ENCODE measurements at places on chromosomes 1 and 21.

- peak; percentile 42 for DNase-seq
These were observed 8.9 kb downstream of the CAMTA1 start for GRCh38 chr1:6794164-6794563.

DNA sequence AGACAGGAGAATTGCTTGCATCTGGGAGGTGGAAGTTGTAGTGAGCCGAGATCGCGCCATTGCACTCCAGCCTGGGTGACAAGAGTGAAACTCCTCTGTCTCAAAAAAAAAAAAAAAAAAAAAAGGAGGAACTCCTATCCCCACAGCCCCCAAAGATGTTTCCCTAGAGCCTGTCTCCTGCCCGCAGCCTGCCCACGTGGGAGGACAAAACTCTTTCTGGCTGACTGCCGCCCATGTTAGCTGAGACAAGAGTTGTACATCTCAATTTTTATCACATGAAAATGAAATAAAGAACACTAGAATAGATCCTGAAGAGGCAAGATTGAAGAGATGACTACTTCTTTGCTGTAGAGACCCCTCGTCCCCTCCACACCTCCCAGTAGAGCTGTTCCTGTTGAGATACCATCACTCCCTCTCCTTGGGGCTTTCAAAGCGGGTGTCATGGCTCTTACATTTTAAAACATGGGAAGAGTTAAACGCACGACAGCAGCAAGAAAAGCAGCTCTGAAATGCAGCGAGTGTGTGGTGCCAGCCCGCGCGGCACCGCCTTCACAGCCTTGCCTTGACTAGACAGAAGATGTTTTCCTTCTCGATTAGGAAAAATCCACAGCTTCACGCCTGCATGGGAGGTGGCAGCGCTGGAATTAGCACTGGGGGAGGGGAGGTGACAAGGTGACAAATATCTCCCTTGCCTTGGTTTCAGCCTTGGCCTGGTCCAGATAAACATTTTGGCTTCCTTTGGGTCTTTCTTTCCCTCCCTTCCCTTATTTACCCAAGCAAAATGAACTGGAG is 253.4 kb upstream of the CSF3R start:
- DNase-seq = peak; percentile 8

DNA sequence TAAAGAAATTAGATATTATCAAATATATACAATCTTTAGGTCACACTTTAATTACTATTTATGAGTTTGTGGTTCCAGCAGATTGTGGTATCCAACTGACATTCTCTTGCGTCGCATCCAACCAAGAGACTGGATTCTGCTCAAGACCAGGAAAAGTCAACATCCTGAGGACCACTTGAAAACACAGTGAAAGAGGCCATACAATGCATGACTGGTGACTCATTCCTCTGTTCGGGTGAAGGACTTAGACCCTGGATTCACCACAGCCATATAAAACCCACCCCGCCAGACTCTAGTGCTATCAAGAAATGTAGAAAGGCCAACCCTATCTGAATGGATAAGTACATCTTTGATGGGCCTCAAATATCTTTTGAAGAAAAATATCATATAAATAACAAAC is 14.5 kb upstream of the CFHR4 start:
- DNase-seq = no peak

DNA sequence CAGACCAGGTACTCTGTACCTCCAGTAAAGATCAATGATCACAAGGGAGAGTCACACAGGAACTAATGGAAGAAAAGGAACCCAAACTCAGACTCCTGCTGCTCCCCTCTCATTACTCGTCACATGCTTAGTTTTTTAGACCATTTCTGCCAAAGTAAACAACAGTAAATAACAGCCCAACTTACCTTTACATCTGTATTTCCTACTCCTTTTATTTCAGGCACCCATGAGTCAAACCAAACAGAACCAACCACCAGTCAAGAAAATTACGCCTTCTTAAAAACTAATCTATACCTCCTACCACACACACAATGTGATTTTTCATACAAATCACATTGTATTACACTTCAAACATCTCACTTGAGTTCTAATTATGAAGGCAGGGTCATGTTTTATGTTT is 61.4 kb upstream of the HTR1D start:
- DNase-seq = no peak

- DNase-seq = peak; percentile 65
These were observed 6.3 kb downstream of the HAPLN2 start for GRCh38 chr1:156625436-156626078.

DNA sequence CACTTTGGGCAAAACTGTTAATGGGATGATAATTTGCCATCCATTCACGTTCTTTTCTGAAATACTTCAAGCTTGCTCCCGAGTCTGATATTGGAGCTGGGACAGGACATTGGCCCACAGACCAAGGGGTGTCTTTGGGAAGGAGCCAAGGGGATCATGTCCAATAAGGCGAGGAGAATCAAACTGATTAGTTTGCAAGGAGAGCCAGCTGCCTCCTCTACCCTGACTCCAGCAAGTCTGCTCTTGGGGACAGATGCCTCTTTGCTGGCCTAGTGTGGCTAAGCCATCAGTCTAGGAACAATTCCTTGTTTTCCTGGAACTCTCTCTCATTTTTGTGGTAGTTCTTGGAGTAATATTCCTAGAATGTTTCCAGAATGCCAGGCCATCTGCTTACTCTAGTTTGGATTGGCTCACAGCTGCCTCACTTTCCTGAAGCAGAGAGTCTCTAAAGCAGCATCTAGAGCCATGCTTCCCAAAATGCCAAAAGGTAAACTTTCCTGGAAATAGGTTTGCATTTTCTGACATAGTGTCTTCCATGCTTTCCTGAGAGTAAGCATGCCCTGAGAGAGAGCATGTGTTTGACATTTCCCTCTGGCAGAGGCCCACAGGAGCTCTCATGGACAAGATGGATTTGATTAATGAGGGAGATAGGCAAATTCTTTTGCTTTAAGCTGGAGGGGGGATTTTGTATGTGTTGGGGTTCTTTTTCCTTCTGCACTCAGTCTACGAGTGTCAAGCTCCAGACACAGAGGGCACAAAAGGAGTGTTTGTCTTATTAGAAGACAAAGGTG is 145.6 kb downstream of the GDAP2 start:
- DNase-seq = no peak

GRCh38 chr1:85417017-85417416 is 47.9 kb downstream of the DDAH1 start:
- no peak for DNase-seq

DNA sequence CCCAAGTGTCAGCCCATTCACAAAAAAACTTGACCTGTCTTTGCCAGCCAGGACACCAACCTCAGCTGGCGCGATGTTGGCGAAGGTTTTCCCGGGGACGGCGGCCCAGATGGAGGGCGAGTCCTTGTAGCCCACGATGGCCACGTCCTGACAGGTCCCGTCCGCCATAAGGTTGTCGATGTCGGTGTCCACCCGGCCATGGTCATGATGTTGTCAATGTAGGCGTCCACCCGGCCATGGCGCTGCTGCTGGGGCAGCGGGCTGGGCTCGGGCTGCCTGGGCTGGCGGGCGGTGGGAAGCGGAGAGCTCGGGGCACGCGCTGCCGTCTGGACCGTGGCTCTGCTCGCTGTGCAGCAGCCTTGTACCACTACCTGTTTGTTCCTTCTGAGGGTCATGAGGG is 18.3 kb upstream of the MYOC start:
- no peak for DNase-seq

- DNase-seq = no peak
These were observed 183.9 kb upstream of the VAMP3 start for GRCh38 chr1:7587108-7587772.

- DNase-seq = no peak
These were observed 648.3 kb upstream of the BRINP3 start for GRCh38 chr1:191125950-191126349.

- DNase-seq = no peak
These were observed 44.2 kb downstream of the RAB3B start for GRCh38 chr1:51946300-51946699.

GRCh38 chr1:41733021-41733420 is 185.7 kb downstream of the HIVEP3 start:
- no peak for DNase-seq

GRCh38 chr1:15326691-15327588 is 79.9 kb downstream of the FHAD1 start:
- peak; percentile 84 for DNase-seq

DNA sequence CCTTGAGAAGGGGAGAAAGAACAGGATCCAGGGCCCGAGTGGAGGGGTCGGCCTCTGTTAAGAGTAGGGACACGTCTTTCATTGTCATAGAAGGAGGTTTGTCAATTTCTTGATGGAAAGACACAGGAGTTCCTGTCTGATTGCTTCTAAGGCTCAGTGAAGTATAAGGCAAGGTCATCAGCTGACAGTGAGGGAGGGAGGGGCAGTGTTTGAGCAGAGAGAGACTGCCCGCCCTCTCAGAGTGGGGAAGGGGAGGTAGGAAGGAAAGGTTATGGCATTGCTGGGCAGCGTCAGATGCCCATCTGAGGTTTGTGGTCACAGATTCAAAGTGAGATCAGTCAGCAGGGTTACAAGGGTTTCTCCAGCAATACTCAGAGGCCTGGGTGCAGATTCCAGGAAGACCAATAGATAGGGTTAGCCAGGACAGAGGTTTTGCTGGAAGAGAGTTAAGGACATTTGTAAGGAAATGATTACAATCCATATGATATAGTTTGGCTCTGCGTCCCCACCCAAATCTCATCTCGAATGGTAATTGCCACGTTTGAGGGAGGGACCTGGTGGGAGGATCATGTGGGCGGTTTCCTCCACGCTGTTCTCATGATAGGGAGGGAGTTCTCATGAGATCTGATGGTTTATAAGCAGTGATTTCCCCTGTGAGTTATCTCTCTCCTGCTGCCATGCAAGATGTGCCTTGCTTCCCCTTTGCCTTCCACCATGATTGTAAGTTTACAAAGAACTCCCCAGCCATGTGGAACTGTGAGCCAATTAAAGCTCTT is 127.2 kb upstream of the GJB5 start:
- no peak for DNase-seq

DNA sequence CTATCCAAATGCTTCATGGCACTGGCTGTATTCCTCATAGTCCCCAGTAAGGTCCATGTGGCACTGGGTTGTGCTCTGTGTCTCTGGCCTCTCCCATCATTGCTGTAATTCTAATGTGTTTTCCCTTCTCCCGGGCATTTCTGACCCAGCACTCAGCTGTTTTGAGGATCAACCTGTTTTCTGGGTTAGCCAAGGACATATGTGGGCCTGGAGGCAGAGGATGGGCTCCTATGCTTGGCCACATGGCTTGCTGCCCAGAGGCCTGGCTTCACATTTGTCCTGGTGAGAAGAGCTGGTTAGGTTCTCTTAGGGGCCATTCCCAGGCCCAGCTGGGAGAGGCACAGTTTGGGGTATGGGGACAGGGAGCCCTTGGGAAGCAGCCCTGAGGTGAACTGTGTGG is 103.1 kb downstream of the FAM78B start:
- no peak for DNase-seq

DNA sequence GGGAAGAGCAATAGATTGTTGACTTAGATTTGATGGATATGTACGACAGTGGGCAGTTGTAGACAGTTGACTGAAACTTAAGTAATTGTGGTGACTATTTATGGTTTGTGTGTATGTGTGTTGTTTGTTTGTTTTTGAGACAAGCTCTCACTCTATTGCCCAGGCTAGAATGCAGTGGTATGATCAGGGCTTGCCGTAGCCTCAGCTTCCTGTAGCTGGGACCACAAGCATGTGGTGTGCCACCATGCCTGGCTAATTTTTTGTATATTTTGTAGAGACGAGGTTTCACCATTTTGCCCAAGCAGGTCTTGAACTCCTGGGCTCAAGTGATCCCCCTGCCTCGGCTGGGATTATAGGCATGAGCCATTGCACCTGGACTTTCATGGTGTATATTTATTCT is 9.8 kb downstream of the SDHC start:
- no peak for DNase-seq

DNA sequence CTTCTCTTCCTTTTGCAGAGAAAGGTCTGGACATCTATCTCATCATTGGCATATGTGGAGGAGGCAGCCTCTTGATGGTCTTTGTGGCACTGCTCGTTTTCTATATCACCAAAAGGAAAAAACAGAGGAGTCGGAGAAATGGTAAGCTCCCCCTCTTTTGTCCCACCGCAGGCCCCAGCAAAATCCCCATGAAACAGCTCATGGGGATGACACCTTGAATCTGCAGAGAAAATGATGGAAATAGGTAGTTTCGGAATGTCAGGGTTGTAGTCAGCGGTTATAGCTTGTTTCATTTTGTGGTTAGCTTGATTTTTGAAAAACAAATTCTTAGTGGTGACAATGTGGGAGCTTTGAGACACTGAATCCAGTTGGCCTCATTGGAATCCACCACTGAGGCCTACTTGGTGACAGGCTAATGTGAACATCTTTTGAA is 10.3 kb downstream of the CD2 start:
- no peak for DNase-seq

DNA sequence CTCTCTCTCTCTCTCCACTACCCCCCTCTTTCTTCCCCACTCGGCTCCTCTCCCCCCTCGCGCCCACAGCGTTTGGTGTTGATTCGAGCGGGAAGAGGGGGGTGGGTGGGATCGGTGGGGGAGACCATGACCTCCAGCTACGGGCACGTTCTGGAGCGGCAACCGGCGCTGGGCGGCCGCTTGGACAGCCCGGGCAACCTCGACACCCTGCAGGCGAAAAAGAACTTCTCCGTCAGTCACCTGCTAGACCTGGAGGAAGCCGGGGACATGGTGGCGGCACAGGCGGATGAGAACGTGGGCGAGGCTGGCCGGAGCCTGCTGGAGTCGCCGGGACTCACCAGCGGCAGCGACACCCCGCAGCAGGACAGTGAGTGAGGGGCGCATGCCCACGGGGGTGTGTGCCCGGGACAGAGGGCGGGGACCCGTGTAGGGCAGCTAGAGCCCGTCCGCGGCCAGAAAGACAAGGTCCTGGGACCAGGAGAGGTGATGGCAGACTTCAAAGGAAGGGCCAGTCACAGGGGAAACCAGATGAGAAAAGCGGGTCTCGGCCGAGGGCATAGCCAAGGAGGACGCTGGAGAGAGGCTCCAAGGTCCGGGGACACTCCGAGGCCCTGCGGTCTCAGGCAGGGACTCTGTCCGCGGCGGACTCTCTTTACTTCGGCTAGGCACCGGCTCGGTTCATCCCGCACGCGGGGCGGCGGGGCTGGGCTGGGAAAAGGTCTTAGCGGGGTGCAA is at the start of gene PRRX1:
PRRX1 (plus strand) TSS at position 39 of the 735 bp plus-strand sequence; CDS start at position 127, 88 bp downstream.
- no peak for DNase-seq

DNA sequence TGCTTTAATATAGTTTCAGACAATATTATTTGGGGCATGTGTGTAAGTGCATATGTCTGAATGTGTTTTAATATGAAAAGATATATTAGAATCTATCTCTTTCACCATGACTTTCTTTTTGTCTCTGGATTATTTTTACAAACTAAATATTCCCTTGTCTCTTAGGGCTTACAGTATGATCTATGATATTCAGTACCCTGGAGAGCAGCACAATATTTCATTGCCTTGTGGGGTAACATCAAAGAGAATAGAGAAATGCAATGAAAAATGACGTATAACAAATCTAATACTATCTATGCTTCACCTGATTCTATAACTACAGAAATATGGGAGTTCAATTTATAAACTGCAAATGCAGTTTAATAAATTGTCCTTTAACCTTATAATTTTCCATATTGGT is 2084.5 kb downstream of the MRPL39 start:
- no peak for DNase-seq

GRCh38 chr1:119222271-119222670 is 81.8 kb upstream of the WARS2 start:
- no peak for DNase-seq

GRCh38 chr1:185694081-185694480 is 40.1 kb upstream of the HMCN1 start:
- peak; percentile 75 for DNase-seq
